Neural crest cell (in vitro differentiated cells): ENCODE measurements at places on chromosomes 11 and 22. TPM values are rescaled to one million over a fixed set of nuclear protein-coding genes. Genes with fewer than 3 reads are reported as not detected.
A peak's percentile ranks its signal among the peaks of the same experiment; 100 is the strongest.

DNA sequence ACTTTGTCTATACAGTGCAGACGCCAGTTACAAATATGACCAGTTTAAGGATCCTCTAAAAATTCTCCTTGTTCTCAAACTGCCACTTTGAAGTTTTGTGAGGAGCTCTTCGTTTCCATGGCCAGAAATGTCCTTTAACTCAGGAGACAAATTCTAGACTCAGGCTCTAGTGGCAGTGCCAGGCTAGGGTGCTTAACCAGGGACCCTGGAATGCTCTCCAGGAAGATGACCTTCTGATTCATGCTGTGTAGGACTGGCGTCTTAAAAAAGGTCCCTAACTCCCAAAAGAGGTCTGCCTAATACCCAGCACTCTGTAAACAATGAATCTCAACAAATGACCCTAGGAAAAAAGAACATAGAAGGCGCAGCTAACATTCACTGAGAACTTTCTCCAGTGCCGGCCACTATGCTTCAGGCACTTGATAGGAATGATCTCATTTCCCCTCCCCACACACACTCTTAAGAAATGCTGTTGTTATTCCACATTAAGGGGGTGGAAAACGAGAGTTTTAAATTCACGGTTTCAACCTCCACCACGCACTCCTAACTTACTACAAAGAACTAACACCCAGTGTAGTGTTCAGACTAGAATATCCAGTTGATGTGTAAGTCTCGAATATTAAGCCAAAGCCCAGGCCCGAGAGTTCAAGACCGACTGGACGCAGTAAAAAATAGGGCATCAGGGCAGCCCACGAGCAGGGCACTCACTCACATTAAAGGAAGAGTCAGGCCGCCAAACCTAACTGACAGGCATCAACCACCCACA is 747 bp downstream of the NXF1 start:
- H3K4me3 ChIP-seq: peak overlapping the region; percentile 100
- H3K27ac ChIP-seq: peak overlapping the region; percentile 92
- peaks cover 14% of the 10 kb centered on the region for H3K36me3 ChIP-seq

DNA sequence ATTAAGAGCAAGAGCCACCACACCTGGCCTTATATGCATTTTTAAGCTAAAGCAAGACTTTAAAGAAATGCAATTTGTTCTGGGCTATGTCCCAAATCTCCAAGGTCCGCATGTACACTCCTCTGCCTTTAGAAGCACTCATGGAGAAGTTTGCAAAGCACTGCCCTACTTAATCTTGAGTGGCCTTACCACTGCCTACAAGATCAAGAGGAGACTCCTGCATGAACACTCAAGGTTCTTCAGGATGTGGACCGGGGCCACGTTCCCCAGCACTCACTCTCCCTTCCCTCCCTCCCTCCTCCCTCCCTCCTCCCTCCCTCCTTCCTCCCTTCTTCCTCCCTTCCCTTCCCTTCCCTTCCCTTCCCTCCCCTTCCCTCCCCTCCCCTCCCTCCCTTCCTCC is 63.2 kb upstream of the HSPA8 start:
- no peak for DNase-seq
- H3K27ac ChIP-seq: no peak overlapping the region
- H3K36me3 ChIP-seq: no peaks in the 10 kb centered on the region
- no peaks in the 10 kb centered on the region for H3K27me3 ChIP-seq
- H3K4me3 ChIP-seq: no peak overlapping the region
- H3K4me1 ChIP-seq: peaks cover 11% of the 10 kb centered on the region

DNA sequence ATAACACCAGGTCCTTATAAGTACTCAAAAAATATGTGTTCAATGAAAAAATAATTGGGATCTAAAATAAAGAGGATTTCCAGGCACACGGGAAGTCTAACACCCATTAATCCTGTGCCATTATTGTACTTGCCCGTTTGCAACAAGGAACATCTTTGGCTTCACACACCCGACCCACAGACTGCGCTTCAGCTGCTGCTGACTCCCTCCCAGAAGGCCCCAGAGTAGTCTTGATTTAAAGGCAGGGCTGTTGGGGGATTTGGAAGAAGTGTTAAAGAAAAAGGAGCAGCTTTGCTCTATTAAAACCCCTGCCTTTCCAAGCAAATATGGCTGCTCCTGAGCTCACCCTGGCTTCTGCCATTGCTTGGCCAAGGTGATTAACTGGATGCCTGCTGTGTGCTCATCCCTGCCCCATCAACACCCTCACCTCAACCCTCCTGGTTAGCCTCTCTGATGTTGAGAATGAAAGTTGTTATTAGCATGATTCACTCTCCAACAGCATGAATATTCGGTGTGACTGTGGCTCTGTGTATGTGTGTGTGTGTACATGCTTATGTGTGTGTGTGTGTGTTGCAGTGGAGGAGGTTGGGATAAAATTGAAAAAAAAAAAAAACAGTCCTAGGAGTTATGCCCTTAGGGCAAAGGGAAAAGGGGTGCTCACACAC is 76.1 kb downstream of the KIRREL3 start:
- H3K27ac ChIP-seq: no peak overlapping the region
- no peaks in the 10 kb centered on the region for H3K27me3 ChIP-seq
- H3K4me3 ChIP-seq: no peak overlapping the region
- no peak for DNase-seq
- H3K4me1 ChIP-seq: peaks cover 17% of the 10 kb centered on the region

DNA sequence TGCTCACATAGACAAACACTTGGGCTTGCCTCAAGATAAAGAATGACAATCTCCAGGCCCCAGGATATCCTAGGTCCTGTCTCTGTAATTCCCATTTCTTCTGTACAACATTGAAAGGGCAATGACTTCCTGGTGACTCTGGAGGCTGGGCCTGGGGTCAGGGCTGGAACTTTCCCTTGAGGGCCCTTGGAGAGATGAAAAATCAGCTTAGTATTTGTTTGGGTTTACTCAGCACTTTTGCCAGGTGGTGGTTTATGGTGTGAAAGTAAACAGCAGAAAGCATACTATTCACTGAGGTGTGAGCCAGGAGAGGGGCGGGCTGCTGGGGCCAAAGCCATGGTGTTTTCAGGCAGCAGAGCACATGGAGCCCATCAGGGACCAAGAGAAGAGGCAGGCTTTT is 214.7 kb upstream of the NARS2 start:
- peaks cover 9% of the 10 kb centered on the region for H3K4me1 ChIP-seq
- peaks cover 4% of the 10 kb centered on the region for H3K36me3 ChIP-seq
- no peak overlapping the region for H3K4me3 ChIP-seq
- DNase-seq: no peak

DNA sequence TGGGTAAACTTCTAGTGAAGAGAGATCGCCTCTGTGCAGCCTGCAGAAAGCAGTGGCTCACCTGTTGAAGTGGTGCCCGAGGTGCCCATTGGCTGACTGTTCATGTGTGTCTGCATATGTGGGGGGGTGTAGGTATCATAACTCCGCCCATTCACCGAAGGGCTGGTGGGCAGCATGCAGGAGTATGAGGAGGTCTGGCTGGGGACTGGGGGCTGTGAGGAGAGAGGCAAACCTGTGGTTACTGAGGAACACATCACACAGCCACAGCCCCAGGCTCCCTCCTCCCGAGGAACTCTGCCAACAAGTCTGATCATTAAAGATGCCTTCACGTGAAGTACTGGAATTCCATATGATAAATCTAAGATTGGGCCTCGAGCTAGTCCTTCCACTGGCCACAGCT is 20.5 kb downstream of the PAX6 start:
- H3K27me3 ChIP-seq: peaks cover 28% of the 10 kb centered on the region
- DNase-seq: no peak
- H3K27ac ChIP-seq: no peak overlapping the region
- H3K4me3 ChIP-seq: no peak overlapping the region

DNA sequence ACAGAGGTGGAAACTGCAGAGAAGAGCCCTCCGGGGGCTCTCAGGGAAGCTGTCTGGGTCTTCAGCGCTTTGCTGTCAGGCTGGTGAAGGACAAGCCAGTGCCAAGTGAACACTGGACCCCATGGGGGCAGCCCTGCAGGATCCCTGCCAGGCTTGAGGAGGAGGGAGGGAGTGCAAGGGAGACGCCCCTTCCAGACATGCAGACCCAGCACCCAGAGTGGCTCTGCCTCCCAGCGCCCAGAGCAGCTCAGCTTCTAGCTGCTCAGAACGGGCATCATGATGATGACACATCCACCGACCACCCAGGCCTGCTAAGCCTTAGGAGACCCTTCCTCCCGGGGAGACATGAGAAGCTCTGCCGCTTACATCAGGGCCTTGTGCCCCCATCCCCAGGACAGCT is 39.7 kb downstream of the TBX1 start:
- no peaks in the 10 kb centered on the region for H3K27me3 ChIP-seq
- peaks cover 18% of the 10 kb centered on the region for H3K4me1 ChIP-seq
- no peak for DNase-seq
- no peak overlapping the region for H3K4me3 ChIP-seq
- H3K27ac ChIP-seq: no peak overlapping the region
- H3K36me3 ChIP-seq: no peaks in the 10 kb centered on the region

DNA sequence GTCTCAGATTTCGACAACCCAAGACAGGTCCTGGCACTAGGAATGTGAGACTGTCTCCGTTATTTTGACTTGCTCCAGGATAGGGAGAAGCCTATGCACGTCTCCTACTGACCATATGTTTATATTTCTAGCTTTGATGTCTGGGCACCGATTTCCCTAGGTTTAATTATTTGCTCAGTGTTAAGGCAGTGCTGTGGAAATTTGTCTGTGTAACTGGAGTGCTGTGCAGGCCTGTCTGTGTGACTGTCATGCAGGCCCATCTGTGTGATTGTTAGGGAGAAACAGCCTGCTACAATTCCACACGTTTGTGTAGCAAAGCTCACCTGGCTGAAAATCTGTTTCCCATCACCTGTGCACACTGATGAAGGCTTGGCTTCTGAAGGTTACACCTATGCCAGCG is 29.6 kb upstream of the HSPA8 start:
- H3K27me3 ChIP-seq: no peaks in the 10 kb centered on the region
- DNase-seq: no peak
- H3K27ac ChIP-seq: no peak overlapping the region
- H3K36me3 ChIP-seq: no peaks in the 10 kb centered on the region

DNA sequence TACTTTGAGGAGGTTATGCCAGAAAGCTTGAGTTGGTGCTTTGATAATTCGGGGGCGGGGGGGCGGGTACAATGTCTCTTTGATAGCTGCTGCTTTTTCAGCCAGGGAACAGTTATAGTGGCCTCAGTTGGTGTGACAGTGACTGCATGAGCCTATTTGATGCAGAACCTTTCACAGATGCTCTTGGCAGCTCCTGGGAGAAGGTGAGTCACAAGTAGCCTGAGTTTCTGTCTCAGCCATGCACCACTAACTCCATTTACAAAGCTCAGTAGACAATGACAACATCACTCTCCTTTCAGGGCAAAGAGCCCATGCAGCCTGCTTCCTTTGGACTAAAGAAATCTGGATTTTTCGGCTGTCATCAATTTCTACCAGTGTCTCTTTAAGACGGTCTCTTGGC is 42.1 kb upstream of the SEZ6L start:
- peaks cover 56% of the 10 kb centered on the region for H3K27me3 ChIP-seq
- DNase-seq: no peak
- H3K4me1 ChIP-seq: peaks cover 12% of the 10 kb centered on the region
- H3K4me3 ChIP-seq: no peak overlapping the region

DNA sequence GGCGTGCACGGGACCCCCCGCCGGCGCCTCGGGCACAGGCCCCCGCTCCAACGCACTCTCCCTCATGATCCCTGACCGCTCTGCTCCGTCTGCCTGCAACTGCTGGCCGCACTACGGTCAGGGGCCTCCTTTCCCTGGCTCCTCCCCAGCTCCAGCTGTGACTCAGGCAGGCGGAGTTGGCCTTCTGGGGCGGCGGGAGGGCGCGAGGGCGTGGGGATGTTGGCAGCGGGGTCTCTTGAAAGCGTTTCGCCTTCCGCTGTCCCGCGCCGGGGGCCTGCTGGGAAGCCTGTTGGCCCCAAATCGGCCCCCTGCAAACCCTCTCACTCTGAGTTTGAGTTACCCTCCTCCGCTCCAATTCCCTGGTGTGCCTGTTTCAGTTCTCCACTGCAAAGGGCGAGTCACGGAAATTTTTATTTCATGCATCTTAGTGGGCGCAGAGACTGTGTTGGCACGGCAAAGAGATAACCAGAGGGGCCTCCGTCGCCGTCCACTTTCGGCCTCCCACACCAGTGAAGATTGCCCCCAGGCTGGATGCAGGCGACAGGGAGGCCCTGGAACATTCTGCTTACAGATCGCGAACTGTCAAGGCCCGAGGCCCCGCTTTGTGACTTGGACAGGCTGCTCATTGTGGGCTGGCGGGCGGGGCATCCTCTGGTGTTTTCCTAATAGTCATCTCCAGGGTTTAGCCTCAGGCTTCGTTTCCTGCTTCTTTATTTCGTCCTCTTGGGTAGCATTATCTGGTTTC is at the start of gene CAVIN3:
Gene CAVIN3 (minus strand): TSS at position 91 of the 745 bp plus-strand sequence. CDS start 25 bp downstream, at position 66.
- H3K27ac ChIP-seq: peak within 1 kb of the TSS; percentile 94
- H3K27me3 ChIP-seq: peaks cover 29% of the 10 kb centered on the region
- peak; percentile 64 for DNase-seq
- H3K4me1 ChIP-seq: peaks cover 38% of the 10 kb centered on the region

DNA sequence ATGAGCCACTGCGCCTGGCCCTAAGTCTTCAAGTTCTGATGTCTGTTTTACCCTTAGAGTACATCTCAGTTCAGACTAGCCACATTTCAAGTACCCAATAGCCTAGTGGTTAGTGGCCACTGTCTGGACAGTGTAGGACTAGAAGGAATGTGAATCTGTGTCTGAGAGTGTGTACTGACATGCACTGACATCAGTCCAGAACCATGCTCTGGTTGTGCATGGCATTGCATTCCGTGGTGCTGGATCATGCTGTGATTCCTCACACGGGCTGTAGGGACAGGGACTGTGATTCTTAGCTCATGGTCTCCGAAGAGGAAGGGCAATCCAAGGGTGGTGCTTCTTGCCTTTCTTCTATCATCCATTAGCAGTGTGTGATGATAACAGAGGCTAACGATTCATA is 41.1 kb downstream of the AMOTL1 start:
- no peak overlapping the region for H3K4me3 ChIP-seq
- no peaks in the 10 kb centered on the region for H3K27me3 ChIP-seq
- H3K36me3 ChIP-seq: peaks cover 48% of the 10 kb centered on the region
- H3K27ac ChIP-seq: no peak overlapping the region
- no peaks in the 10 kb centered on the region for H3K4me1 ChIP-seq

- H3K4me3 ChIP-seq: no peak overlapping the region
- peaks cover 13% of the 10 kb centered on the region for H3K4me1 ChIP-seq
- peaks cover 36% of the 10 kb centered on the region for H3K27me3 ChIP-seq
These were observed 45.6 kb downstream of the EIF3F start for GRCh38 chr11:8032576-8033304.

DNA sequence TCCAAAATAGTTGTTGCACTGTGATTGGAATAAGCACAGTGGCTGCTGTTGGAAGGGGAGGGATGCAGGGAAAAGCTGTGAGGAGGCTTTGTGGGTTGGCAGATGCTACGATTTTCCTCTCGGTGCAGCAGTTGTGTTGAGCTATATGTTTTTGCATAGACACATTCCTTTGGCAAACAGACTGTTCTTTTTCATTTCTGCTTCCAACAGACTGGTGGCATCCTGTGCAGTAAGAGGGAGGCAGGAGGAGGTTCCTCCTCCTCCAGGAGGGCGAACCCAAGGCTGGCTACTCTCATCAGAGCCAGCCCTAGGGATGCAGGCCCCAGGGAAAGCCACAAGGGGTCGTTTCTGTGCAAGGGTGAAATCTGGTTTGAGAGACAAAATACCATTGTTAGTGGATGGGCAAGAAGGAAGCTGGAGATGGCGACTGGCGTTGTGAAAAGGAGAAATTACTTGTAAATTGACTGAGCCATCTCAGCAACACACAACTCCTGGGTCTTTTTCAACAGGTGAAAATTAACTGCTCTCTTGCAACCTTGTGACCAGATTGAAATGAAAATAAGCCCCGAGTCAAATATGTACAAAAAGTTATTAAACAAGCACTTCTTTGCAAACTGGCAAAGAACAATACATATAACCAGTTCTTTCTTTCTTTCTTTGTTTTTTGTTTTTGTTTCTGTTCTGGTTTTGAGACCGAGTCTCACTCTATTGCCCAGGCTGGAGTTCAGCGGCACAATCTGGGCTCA is 26.5 kb upstream of the UBASH3B start:
- H3K4me1 ChIP-seq: peaks cover 5% of the 10 kb centered on the region
- H3K27me3 ChIP-seq: no peaks in the 10 kb centered on the region
- no peaks in the 10 kb centered on the region for H3K36me3 ChIP-seq
- DNase-seq: peak; percentile 77

The VSIG10L2 gene
- not detected in 2 replicates for total RNA-seq

The CHRNA10 gene
- total RNA-seq: 3.0 and 3.1 TPM in 2 replicates

The CCND1 gene
- 344 and 350 TPM in 2 replicates for total RNA-seq
